ENCODE measurements at places on chromosomes 7 and 10.
A peak's percentile ranks its signal among the peaks of the same experiment; 100 is the strongest.

DNA sequence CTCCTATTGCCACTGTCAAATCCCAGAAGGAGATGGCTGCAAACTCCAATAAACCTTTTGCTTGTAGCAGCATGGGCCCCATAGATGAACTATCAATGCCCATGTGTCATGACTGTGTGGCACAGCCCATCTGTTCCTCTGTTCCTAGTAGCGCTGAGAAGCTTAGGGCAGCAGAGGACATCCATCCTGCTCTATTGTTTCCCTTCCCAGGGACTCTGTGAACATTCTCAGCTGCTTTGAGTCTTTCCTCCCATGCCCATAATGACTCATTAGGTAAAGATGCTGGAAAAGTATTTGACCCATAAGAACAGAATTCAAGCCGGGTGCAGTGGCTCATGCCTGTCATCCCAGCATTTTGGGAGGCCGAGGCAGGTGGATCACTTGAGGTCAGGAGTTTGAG lies 28.3 kb downstream of the STMP1 start:
- no peak for DNase-seq

GRCh38 chr7:37421861-37422500 lies 26.7 kb downstream of the ELMO1 start:
- DNase-seq, result no peak

DNA sequence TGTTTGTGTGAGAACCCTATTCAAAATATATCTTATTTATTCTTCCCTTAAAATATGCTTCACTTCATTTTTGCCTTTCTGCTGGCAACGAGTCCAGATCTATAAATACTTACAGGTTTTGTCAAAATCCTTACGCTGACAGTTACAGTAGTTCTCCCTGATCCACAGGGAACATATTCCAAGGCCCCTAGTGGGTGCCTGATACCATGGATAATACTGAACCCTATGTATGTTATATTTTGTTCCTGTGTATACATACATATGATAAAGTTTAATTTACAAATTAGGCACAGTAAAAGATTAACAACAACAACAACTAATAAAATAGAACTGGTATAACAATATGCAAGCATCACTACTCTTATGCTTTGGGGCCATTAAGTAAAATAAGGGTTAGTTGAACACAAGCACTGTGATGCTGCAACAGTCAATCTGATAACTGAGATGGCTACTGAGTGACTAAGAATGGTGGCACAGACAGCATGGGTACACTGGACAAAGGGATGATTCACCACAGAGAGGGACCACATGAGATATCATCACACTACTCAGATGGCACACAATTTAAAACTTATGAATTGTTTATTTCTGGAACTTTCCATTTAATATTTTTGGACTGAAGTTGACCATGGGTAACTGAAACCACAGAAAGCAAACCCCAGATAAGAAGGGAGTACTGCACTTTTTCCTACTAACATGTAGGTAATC lies 29.4 kb upstream of the PCGF5 start:
- DNase-seq, result no peak

DNA sequence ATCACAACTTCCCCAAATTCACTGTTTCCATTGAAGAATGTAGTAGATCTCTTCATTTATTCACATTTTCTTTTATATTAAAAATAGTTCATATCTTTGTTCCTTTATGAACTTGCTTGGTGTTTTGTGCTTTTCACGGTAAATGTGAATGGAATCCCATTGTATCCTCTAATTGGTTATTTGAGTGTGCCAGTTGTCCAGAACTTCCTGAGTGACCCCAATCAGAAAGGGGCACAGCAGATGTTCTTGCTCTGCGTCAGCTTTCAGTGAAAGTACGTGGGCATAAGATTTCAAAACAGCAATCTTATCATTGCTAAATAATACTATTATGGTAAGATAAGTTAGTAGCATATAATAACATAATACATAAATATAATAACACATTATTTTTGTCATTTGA lies 47.0 kb downstream of the PTPRZ1 start:
- no peak for DNase-seq

GRCh38 chr10:63798599-63799498 lies 277.6 kb downstream of the REEP3 start:
- no peak for DNase-seq

- DNase-seq, result no peak
Measured at GRCh38 chr7:116377721-116378120, 121.8 kb upstream of the CAV2 start.

- no peak for DNase-seq
Measured at GRCh38 chr7:38102507-38102906, 75.5 kb upstream of the STARD3NL start.

DNA sequence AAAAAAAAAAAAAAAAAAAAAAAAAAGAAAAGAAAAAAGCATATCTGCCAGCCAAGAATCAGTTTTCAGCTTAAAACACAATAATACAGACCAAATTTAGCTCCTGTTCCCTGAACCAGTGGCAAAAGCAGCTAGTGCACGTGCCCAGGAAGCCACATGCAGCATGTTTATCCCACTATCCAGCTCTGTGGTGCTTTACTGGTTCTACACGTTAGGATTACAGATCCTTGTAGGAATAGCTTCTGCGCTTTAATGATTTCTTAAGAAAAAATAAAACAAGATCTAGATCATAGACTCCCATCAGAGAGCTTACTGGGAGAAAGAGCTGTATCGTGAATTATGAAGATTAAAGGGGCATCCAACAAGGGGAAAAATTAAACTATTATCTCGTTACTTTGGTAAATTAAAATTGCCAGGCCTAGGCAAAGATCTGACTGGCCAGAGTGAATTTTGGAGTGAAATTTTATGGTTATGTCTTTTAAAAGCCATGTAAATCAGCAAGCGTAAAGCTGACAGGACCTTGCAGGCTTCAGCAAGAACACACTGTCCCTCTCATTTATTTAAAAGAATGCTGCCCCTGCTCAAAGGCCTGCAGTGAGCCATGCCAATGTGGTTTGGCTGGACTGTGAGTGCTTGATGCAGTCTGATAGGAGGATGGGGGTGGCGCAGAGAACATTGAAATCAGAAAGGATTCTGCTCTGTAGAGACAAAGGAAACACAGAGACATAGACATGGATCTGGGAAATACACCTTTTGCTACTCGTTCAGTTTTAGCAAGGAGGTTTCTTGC lies 177.3 kb upstream of the PHYHIPL start:
- DNase-seq, result no peak

GRCh38 chr10:28661035-28661434 lies 16.3 kb upstream of the BAMBI start:
- DNase-seq, result no peak

DNA sequence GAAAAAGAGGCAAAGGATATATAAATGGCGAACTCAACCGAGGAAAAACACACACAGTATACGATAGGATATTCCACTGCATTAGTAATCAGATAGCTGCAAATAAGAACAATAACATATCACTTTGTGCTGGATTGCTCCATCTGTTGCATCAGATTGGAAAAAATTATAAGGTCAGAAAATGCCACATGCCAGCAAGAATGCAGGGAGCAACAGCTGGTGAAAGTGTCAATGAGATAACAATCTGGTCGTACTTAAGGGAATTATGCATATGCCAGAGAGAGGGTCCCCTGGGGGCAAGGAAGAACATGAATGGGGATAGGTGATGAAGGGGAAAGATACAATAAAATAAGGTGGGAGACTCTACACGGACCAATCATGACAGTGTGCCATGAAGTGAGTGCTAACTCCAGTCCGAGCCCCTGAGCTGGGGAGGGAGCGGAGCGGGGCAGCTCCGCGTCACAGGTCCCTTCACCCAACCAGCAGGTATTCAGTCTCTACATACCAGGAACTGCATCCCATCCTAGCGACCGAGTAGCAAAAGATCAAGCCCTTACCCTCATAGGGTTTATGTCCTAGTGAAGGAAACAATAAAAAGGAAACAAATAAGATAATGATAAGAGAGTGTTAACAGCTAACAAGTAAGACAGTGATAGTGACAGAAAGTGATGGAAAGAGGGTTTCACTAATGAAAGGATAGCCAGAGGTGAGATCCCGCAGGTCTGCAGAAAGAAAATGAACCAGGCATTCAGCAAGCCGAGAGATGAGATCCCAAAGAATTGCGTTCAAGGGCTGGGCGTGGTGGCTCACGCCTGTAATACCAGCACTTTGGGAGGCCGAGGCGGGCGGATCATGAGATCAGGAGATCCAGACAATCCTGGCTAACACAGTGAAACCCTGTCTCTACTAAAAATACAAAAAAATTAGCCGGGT lies 9.4 kb downstream of the MPP7 start:
- DNase-seq, result no peak

GRCh38 chr10:91096274-91096673 lies 124.2 kb upstream of the PCGF5 start:
- no peak for DNase-seq

- DNase-seq, result no peak
Measured at GRCh38 chr10:127081851-127082345, 114.5 kb downstream of the INSYN2A start.

- no peak for DNase-seq
Measured at GRCh38 chr10:3791974-3792633, 7.1 kb upstream of the KLF6 start.

DNA sequence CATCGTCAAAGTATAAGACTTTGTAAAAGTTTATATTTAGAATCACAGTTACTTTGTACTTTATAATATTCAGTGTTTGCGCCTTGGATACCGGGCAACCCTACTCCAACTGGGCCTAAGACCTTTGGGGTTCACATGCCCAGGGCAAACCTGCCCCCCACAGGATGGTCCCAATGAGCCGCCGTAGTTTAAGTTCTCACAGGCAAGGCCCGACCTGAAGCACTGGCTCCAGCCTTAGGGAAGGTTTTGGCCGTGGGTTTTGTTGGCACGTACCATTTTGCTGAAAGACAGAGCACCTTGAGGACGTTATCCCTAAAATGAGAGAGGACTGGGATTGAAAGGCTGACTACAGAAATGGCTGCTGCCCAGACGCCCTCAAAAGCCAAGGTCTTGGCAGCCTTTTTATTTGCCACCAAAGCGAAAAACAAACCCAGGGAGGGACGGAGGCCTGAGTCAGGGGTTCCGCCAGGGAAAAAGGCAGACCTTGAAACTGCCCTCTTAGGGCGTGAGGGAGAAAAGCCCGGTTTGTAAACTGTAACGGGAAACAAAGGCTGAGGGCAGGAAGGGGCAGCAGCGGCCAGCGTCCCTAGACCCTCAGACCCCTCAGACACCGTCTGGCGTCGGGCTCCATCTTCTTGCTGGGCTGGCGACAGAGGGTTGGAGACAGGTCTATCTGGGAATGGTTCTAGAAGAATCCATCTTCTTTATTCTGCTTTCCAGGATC lies at the start of gene CCDC172:
Gene CCDC172, plus strand, starts transcription at position 222 of the 724 bp plus-strand sequence. CDS start 564 bp downstream, outside the sequence.
- DNase-seq, result no peak

- no peak for DNase-seq
Measured at GRCh38 chr10:122060250-122060649, 71.3 kb downstream of the TACC2 start.

DNA sequence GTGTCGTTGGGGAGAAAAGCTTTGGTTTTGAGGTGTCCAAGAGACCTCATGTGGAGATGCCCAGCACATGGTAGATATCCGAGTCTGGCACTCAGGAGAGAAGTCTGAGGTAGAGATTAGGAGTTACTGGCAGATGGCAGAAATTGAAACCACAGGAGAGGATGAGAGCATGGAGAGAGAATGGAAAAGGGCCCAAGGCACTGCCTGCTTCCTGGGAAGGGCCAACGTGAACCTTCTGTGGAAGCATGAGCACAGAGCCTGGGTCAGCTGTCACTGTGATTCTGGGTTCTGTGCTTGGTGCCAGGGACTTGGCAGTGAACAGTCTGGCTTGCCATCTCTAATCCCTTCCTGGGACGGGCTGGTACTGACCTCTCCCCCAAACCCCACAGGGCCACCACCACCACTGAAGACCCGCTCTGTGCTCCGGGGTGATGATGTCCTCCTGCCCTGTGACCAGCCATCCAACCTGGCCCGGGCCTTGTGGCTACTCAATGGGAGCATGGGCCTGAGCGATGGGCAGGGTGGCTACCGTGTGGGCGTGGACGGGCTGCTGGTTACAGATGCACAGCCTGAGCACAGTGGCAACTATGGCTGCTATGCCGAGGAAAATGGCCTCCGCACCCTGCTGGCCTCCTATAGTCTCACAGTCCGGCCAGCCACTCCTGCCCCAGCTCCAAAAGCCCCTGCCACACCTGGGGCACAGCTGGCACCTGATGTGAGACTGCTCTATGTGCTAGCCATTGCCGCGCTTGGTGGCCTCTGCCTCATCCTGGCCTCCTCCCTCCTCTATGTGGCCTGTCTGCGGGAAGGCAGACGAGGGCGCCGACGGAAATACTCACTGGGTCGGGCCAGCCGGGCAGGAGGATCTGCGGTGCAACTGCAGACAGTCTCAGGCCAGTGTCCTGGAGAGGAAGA lies 4.1 kb downstream of the MRPL43 start:
- DNase-seq, result no peak

- no peak for DNase-seq
Measured at GRCh38 chr10:43573250-43574000, 991 bp downstream of the ZNF239 start.

- no peak for DNase-seq
Measured at GRCh38 chr7:11557627-11558026, 274.4 kb downstream of the THSD7A start.

DNA sequence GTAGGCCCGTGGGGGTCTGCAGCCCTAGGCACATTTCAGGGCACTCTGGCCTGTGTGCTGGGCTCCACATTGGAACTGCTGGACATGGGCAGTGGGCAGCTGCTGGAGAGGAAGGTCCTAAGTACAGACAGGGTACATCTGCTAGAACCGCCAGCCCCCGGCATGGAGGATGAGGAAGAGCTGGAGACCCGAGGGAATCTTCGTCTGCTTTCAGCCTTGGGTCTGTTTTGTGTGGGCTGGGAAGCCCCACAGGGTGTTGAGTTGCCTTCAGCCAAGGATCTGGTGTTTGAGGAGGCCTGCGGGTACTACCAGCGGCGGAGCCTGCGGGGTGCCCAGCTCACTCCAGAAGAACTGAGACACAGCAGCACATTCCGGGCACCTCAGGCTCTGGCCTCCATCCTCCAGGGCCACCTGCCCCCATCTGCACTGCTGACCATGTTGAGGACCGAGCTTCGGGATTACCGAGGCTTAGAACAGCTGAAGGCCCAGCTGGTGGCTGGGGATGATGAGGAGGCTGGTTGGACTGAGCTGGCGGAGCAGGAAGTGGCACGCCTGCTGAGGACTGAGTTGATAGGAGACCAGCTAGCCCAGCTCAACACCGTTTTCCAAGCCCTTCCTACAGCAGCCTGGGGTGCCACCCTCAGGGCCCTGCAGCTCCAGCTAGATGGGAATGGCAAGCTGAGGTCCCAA lies 1.4 kb downstream of the HPS6 start:
- DNase-seq, result no peak

DNA sequence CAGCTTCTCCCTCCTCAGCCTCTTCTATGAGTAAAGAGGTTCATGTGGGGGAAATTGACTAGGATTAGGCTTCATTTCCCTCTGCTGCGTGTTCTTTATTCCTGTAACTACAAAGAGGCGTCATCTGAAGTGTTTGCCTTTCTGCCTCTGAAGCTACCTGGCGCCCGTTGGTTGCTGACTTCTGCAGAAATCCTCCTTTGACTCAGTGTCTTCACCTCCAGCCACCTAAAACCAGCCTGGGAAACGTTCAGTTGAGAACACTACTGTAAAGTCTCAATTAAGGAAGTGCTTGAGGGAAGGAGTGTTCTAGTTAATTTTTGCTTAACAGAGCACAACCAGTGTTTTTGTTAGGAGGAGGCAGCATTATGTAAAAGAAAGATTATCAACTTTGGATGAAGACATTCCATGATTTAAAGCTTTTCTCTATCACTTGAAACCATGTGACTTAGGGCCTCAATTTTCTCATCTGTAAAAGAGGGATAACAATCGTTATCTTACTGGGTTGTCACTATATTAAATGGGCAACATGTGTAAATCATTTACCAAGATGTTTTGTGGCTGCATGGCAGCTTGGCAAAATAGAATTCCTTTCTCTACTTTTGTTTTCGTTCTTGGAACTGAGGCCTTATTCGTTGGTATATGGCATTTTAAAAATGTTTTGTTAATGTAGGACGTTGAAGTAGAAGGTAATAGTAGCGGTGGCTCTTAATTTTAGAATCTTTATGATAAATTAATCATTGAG lies 642.9 kb downstream of the SDK1 start:
- peak; percentile 21 for DNase-seq
